Glomerular endothelial cell (primary cell): ENCODE measurements at places on chromosomes 1 and 21. TPM values are rescaled to one million over a fixed set of nuclear protein-coding genes. Genes with fewer than 3 reads are reported as not detected.

Gene PTGER3
- 0.05 and 0.06 TPM in 2 replicates for total RNA-seq

Gene CACNA1S
- not detected in 2 replicates for total RNA-seq

Gene METTL13
- total RNA-seq: 31.8 and 33.7 TPM in 2 replicates

Gene OR2M5
- total RNA-seq: not detected in 2 replicates

Gene LDLRAD1
- not detected in 2 replicates for total RNA-seq

Gene AVPR1B
- total RNA-seq: not detected in 2 replicates

Gene LCE1C
- total RNA-seq: not detected in 2 replicates

Gene KCNA2
- not detected in 2 replicates for total RNA-seq

Gene GIPC2
- total RNA-seq: 0.15 and 2.0 TPM in 2 replicates

Gene AMY2A
- total RNA-seq: not detected in 2 replicates

Gene MSH4
- not detected in 2 replicates for total RNA-seq

Gene AMY1B
- total RNA-seq: not detected in 2 replicates

Gene MPL
- not detected in 2 replicates for total RNA-seq

Gene KIF26B
- total RNA-seq: 2.9 and 4.0 TPM in 2 replicates

Gene F3
- total RNA-seq: 35.4 and 48.8 TPM in 2 replicates

Gene UBL4B
- not detected in 2 replicates for total RNA-seq

Gene SH3BGR
- total RNA-seq: 0.64 TPM in 1 of 2 replicates, not detected in the other

Gene MARK1
- total RNA-seq: 2.6 and 3.1 TPM in 2 replicates

Gene NUP210L
- not detected in 2 replicates for total RNA-seq

Gene PRMT6
- total RNA-seq: 21.8 and 22.2 TPM in 2 replicates

Gene BCAR3
- 46.9 and 52.2 TPM in 2 replicates for total RNA-seq

Gene B3GALT5
- total RNA-seq: 1.1 and 3.6 TPM in 2 replicates

Gene UBXN10
- total RNA-seq: 0.06 and 0.24 TPM in 2 replicates

Gene PTPRC
- total RNA-seq: not detected in 2 replicates

Gene KRTAP10-12
- total RNA-seq: not detected in 2 replicates

Gene C1orf185
- total RNA-seq: not detected in 2 replicates

Gene ADCY10
- total RNA-seq: 0.06 TPM in 1 of 2 replicates, not detected in the other

Gene FOXD2
- total RNA-seq: 0.10 and 0.18 TPM in 2 replicates

Gene CNR2
- not detected in 2 replicates for total RNA-seq

Gene CD101
- 0.06 and 0.24 TPM in 2 replicates for total RNA-seq

Gene NCF2
- total RNA-seq: 6.2 and 7.7 TPM in 2 replicates

Gene FALEC
- total RNA-seq: not detected in 2 replicates

Gene AURKAIP1
- 145 and 181 TPM in 2 replicates for total RNA-seq

Gene SFN
- total RNA-seq: 4.2 TPM in 1 of 2 replicates, not detected in the other

Gene HOOK1
- total RNA-seq: 0.23 and 1.6 TPM in 2 replicates

Gene XPR1
- total RNA-seq: 24.2 and 27.7 TPM in 2 replicates

Gene CAMK2N1
- total RNA-seq: 4.6 and 8.9 TPM in 2 replicates

Gene AMPD1
- total RNA-seq: not detected in 2 replicates

Gene S100A2
- total RNA-seq: 3.9 and 9.4 TPM in 2 replicates

Gene CD52
- not detected in 2 replicates for total RNA-seq

Gene C1orf216
- 21.1 and 24.5 TPM in 2 replicates for total RNA-seq

Gene FMO5
- total RNA-seq: 0.34 and 1.2 TPM in 2 replicates

Gene NR5A2
- 18.1 and 27.9 TPM in 2 replicates for total RNA-seq

Gene NHLH2
- not detected in 2 replicates for total RNA-seq

Gene MMEL1
- total RNA-seq: 0.15 and 0.93 TPM in 2 replicates

Gene PTPN22
- total RNA-seq: 1.1 and 2.3 TPM in 2 replicates

Gene UBE2G2
- total RNA-seq: 42.6 and 74.9 TPM in 2 replicates

Gene GLUL
- total RNA-seq: 107 and 129 TPM in 2 replicates

Gene PDIK1L
- 1.8 and 5.4 TPM in 2 replicates for total RNA-seq

Gene MEGF6
- 30.1 and 57.6 TPM in 2 replicates for total RNA-seq

Gene DESI2
- 38.5 and 41.3 TPM in 2 replicates for total RNA-seq

Gene MYOG
- total RNA-seq: not detected in 2 replicates

Gene CYP4B1
- total RNA-seq: not detected in 2 replicates

Gene CRNN
- total RNA-seq: not detected in 2 replicates

Gene SPRR1A
- total RNA-seq: not detected in 2 replicates

Gene TMEM9
- total RNA-seq: 66.0 and 80.0 TPM in 2 replicates

Gene CFHR5
- total RNA-seq: not detected in 2 replicates
